ENCODE measurements at places on chromosomes 5 and 9.

DNA sequence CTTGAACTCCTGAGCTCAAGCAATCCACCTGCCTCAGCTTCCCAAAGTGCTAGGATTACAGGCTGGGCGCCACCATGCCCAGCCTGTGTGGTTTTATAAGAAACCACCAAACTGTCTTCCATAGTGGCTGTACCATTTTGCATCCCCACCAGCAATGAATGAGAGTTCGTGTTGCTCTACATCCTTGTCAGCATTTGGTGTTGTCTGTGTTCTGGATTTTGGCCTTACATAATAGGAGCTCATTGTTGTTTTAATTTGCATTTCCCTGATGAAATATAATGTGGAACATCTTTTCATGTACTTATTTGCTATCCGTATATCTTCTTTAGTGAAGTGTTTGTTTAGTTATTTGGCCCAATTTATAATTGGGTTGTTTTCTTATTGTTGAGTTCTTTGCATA lies 29.8 kb downstream of the PHF2 start:
- no peak for DNase-seq

- DNase-seq: no peak
These were observed 31.9 kb upstream of the FSTL4 start for GRCh38 chr5:133644000-133644865.

- DNase-seq: no peak
These were observed 211.0 kb downstream of the CRB2 start for GRCh38 chr9:123567013-123567412.

DNA sequence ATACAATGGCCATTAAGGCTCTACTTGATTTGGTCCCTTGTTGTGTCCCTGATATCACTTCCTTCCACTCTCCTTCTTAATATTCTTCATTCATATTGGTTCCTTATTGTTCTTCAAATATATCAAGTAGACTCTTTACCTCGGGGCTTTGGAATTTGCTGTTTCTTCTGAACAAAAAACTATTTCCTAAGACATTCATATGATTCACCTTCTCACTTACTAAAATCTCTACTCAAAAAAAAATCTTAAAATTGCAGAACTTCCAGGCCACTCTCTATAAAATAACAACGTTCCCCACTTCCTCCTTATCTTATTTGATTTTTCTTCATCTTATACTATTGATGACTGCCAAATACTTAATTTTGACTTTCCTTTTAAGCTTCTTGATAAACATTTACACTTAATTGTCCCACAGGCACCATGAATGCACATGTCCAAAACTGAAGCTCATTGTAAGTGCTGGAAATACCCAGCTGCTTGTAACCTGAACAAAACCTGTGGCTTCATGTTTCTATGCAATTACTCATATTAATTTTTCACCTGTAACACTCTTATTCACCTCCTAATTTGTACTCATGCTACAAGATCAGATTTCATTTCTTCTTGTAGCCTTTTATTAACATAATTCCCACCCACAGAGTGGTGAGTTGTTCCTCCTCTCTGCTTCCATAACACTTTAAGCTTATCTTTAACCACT lies 58.4 kb upstream of the NUDT12 start:
- no peak for DNase-seq

GRCh38 chr5:149549461-149550267 lies 1.6 kb downstream of the CSNK1A1 start:
- DNase-seq: no peak

- DNase-seq: no peak
These were observed 111.8 kb downstream of the MARCHF3 start for GRCh38 chr5:126918615-126918957.

- DNase-seq: no peak
These were observed 63.8 kb upstream of the S1PR3 start for GRCh38 chr9:88927510-88927909.

DNA sequence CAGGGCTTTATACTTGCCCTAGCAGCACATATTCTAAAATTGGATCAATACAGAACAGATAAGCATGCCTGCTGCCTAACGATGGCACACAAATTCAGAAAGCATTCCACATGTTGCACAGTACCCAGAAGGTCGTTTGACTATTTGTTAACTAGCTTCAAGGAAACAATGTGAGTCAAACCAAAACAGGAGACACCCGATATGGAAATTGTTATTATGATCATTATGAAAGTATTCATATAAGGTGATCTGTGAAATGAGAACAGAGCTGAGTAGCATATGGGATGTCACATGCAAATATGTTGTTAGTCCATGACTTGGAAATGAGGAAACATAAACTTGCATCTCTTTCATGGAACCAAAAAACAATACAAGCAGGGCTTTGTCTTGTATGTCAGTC lies 56.3 kb upstream of the BICD2 start:
- no peak for DNase-seq

DNA sequence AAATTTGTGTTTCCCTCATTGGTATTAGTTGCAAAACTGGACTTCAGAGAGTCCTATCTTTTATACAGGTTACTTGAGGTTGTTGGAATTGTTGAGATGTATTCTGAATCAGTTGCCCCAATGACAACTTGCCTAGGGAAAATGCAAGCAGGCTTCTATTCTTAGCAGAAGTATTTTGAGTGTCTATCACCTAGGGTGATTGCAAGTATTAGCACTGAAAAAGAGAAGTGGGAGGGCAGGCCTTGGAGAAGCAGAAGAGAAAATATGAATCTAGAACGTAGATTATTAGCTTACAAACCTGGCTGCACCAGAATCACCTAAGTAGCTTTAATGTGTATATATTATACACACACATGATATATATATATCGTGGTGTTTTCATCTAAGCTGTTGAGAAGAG lies 43.2 kb downstream of the ADAMTS12 start:
- no peak for DNase-seq

DNA sequence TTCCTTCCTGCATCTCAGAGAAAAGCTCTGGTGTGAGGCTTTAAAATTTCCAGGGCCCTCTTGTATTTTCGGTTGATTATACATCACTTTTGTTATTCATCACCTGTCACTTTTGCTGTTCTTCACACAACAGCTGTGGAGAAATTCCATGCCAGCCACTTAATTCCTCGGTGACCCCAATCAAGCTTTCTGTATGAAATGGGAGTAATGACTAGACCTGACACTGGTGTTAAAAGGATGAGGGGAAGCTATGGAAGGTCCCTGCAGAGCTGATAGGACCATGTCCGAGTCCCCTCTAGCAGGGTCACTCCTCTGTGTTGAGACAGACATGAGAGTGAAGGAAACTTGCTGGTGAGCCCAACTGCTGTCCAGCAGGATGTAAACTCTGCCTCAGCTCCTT lies 59.7 kb downstream of the GPR21 start:
- DNase-seq: no peak

Data from cortex of kidney (tissue), 1 donor.